Right ventricle myocardium inferior (tissue), 1 donor: ENCODE measurements at places on chromosomes 3 and 15. TPM values are rescaled to one million over a fixed set of nuclear protein-coding genes. Genes with fewer than 3 reads are reported as not detected.

- DNase-seq: no peak
Observed at GRCh38 chr3:13556917-13557316, 8.0 kb downstream of the FBLN2 start.

DNA sequence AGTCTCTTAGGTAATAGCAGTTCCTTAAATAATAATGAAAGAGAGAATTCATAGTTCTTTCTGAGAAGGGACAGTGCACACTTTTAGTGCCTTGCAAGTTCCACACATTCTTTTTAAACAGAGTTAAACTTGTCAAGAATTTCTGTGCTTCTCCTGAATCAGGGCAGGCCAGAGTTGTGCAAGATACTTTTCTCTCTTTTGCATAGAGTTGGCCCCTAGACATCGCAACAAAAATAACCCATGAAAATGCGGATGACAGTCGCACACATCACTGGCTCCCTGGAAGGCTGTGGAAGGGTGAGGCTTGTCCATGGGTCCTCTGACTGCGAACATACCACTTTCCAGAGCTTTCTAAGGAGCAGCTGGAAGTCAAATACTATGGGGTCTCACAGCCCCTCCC lies 40.1 kb downstream of the FBLN2 start:
- DNase-seq: no peak

Gene RPLP1
- total RNA-seq: 1,256 TPM

Gene CPNE4
- 41.0 TPM for total RNA-seq

Gene SEMA3F
- 12.3 TPM for total RNA-seq
